H9 (cell line): ENCODE measurements at places on chromosomes 1 and 21.

GRCh38 chr1:242745079-242745478 is 220.6 kb upstream of the PLD5 start:
- DNase-seq: no peak

- DNase-seq: peak; percentile 8
Measured at GRCh38 chr1:59007820-59008598, 224.2 kb upstream of the JUN start.

GRCh38 chr1:175808573-175808972 is 65.2 kb upstream of the TNR start:
- peak; percentile 41 for DNase-seq

DNA sequence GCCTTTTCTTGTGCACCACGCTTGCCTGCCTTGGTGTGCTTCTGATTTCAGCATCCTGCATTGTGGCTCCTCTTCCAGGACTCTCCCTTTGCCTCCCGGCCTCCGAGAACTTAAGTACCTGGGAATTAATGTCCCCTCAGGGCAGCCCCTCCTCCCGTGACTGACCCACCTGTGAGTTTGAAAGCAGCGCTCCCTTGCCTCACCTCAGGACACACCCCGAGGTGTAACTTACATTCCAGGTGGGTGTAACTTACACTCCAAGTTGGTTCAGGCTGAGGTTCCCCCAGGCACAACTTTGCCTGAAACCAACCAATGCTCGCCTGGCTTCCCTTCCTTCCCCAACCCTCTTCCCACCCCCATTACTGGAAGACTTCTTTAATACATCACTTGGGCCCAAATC is 161.4 kb downstream of the KAZN start:
- DNase-seq: peak; percentile 41

- DNase-seq: no peak
Measured at GRCh38 chr1:212488436-212489283, 55.9 kb downstream of the NENF start.

GRCh38 chr1:183732236-183732880 is 72.6 kb upstream of the RGL1 start:
- no peak for DNase-seq

DNA sequence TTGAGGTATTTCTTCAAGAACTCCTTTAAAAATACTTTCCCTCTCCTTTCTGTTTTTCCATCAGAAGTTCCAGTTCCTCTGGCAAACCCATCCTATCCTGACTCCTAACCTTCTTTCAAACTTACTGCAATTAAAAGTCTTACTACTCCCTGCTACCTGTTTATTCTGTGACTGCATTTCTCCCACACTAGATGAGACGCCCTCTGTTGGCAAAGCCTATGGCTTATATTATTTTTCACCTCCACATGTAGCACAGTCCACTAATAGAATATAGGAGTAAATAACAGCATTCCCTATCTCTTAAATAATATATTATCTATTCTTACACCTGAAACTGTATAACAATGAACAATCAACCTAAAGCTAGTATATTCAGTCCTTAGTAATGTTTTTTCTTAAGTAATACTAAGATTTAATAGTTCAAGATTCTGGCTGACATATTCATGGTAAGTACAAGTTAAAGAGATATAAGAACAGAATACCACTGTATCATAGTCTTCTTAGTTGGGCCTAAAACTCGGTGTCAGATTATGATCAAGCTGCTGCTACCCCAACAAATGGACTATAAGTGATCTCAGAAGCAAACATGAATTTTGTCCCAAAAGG is 54.8 kb downstream of the RAB3GAP2 start:
- DNase-seq: no peak

DNA sequence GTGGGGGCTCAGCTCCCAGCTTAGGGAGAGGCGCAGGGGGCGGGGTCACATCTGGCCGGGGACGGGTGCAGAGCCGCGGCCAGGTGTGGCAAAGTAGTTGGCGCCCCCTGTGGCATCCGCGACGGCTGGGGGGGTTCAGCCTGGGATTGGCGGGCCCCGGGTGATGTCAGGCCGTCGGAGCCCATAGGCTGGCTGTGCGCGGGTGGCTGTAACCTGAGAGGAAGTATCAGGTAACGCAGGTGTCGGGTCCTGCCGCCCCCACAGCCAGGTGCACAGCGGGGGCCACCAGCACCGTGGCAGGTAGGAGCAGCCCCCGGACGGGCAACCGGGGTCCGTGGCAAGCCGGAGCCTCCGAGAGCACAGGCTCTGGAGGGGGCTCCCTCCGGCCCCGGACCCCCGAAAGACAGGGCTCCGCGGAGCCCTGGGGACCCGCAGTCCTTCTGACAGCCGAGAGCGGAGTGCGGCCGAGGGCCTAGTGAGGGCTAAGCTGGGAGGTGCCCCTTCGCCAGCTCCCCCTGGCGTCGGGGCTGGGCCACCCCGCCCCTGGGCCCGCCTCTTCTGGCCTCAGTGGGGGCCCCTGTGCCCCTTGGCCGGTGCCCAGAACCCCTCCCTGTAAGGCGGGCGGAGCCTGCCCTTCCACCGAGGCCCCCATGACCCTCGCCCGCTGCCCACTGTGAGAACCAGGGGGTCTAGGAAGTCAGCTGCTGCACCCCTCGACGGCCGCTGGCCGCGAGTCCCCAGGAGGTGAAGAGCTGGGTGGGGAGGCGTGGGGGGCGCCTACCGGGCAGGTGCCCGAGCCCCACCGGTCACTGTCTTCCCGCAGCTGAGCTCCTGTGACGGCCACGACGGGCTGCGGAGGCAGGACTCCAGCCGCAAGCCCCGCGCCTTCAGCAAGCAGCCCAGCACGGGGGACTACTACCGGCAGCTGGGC is 17.9 kb downstream of the TNFRSF25 start:
- peak; percentile 98 for DNase-seq

DNA sequence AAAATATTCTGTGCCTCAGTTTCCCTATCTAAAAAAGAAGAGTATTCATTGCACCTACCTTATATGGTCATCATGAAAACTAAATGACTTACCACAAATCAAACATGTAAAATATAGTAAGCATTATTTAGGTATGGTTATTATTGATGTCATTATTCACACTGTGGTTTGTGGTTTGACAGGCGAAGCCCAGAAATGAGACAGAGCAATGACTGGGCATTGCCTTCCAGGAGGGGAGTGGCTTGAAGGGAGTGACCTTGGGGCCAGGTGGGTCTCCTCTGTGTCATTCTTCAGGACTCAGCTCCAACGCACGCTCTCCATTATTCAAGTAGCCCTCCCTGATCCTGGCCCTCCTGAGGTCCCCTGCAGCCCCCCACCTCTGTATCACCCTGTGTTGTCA is 133.7 kb downstream of the DMRTA2 start:
- DNase-seq: no peak

DNA sequence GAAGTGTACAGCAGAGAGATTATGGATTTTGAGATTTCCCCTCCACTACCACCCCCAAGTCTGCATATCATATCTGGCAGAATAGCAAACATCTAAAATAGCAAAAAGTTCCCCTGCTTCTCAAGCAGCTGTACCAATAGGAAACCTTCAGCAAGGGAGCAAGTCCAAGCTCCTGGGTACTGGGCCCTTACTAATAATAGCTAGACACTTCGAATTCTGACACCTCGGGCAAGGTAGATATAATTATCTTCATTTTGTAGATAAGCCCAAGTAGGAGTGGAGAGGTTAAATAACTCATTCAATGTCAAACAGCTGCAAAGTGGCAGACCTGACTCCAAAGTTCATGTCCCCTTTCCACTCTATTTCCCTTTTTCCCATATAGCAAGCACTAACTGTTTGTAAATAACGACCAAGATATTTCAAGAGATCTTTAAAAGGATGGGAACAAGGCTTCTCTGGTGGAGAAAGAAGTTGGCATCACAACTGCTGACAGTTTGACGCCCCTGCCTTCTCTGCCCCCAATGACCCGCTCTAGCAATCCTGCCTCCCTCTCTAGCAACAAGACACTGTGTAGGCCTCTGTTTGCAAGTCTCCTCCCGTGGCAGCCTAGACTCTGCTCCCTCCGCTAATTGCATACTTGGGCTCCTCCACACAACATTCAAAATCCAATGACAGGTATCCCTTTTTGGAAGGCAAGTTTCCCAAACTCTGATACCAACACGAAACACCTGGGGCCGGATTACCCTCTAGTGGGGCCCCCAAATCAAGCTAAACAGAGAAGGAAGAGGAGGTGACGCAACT is 18.7 kb upstream of the ADAR start:
- no peak for DNase-seq

- DNase-seq: no peak
Measured at GRCh38 chr21:31299291-31300147, 44.5 kb downstream of the TIAM1 start.

DNA sequence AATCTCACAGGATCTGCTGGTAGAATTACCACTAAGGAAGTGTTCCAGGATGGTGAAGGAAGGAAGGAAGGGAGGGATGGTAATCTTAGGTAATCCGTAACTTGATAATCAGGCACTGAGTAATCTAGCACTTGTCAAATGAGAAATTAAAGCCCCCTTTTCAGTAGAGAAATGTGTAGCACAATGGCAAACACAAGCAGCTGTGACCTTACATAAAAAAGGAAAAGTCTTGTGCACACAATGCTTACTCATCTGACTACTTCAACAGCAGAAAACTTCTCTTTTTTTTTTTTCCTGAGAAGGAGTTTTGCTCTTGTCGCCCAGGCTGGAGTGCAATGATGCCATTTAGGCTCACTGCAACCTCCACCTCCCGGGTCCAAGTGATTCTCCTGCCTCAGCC is 6.1 kb downstream of the NUP210L start:
- no peak for DNase-seq
